ENCODE measurements at places on chromosomes 12 and 14.

DNA sequence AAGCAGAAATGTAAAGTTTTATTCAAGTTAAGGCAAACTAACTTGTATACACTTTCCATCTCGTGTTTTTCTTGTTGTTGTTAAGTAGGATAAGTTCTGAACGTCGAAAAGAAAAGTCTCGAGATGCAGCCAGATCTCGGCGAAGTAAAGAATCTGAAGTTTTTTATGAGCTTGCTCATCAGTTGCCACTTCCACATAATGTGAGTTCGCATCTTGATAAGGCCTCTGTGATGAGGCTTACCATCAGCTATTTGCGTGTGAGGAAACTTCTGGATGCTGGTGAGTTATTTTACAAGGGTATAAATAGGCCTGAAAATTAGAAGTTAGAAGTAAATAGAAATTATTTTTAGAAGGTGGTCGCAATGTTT lies 25.0 kb downstream of the HIF1A start:
- no peak for DNase-seq

DNA sequence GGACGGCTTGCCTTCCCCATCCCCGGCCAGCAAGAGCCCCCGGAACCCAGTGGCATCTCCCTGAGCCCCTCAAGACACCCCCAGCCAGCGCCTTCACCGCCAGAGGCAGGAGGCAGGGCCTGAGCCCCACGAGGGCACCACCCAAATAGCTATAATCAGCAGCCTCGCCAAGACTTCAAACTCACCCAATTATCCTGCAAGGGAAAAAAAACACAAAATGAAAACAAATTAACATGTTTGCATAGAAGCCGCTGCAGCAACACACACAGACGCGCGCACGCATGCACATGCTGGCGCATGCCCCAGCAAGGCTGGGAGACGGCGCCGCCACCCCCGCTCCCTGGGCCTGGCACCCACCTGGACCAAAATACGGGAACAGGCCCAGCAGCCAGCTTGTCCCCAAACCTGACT lies 15.8 kb downstream of the FAM222A start:
- no peak for DNase-seq

DNA sequence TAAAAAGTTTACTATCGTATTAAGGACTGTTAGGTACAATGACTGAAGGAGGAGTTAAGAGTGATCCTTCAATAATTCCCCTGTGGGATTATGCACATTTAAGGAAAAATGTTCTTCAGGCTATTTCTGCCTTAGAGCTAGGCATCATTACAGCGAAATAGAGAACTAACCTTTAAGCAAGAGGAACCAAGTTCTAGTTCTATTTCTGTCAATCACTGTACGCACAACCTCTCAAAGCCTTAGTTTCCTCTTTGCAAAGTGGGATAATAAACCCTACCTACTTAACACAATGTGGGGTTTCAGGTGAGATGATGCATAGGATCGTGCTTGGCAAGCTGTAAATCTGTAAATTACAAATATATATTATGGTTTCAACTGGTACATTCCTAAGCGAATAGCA lies 15.4 kb downstream of the NTF3 start:
- DNase-seq, result no peak

GRCh38 chr14:52755607-52756316 lies 25.8 kb downstream of the STYX start:
- no peak for DNase-seq

GRCh38 chr14:71665157-71665556 lies 267.1 kb upstream of the RGS6 start:
- DNase-seq, result peak; percentile 53

- no peak for DNase-seq
Observed at GRCh38 chr12:116263844-116264243, 13.6 kb downstream of the MED13L start.
